Right renal cortex interstitium (tissue), 3 donors: ENCODE measurements at places on chromosomes 6 and 20.

- DNase-seq: no peak
Measured at GRCh38 chr6:41942067-41942851, 651 bp upstream of the CCND3 start.

DNA sequence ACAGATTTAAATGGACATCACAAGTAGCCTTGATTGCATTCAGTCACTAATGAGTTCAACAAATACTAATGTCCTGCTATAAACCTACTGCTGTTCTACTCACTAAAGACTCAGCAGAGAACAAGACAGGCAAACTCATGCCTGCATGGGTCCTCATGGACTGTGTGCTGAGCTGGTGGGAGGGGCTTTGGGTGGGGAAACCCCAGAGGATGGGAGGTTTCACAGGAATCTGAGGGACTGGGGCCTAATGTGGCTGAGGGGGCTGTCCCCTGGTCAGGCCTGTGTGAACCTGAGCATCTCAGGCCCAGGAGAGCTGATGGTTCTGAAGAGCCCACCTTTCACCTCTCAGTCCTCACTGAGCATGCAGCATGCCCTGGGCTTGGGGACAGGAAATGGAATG, 1.4 kb downstream of the CST8 start:
- DNase-seq: no peak

GRCh38 chr20:22428051-22428450, 156.3 kb downstream of the FOXA2 start:
- DNase-seq: no peak

DNA sequence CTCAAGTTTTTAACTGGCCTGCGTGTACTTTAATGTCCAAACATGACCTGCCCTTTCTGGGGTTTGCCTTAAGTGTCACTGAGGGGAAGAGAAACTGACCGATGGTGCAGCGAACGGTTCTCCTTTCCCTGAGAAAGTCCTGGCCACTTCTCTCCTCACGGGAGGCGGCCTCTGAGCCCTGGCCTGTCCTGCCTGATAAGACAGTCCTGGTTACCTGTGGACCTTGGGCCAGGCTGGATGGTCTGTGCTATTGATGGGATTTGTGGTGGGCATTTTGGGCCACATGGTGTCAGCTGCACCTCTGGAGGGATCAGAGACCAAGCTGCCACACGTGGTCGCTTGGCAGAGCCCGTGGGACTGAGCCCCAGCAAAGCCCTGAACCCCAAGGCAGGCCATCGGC, 11.6 kb upstream of the NTSR1 start:
- no peak for DNase-seq

DNA sequence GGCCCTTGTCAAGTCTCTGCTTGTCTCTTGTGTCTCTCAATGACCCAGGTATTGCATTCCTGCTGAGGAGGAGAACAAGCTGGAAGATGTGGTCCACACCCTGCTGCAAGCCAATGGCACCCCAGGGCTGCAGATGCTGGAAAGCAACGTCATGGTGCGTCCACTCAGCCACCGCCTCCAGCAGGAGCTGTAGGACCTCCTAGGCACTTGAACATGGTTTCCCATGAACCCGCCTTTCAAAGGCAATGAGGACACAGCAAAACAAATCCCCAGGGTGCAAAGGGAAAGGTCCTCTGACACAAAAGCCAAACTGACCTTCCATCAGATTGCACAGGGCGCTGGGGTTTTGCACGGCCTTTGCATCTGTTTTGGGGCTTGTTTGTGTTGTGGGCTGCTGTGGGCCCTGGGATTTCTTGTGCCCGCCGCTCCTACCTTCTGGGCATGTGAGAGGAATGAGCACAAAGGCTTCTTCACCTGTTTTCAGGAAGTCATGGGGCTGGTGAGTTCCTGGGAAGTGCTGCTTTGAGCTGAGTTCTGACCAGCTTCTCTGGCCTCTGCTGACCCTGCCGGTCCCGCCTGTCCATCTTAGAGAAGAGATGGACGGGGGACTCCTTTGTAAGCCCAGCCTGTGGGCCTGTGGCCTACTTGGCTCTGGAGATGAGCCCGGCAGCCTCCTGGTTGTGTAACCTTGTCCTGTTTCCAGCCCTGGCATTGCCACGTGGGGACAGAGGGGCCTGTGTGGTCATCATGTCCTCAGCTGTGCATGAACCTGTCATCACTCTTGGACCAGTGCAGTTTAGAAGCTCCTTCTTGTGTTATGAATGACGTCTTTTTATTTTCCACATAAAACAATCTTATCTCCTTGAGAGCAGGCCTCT, 151.3 kb downstream of the DTNBP1 start:
- DNase-seq: no peak

DNA sequence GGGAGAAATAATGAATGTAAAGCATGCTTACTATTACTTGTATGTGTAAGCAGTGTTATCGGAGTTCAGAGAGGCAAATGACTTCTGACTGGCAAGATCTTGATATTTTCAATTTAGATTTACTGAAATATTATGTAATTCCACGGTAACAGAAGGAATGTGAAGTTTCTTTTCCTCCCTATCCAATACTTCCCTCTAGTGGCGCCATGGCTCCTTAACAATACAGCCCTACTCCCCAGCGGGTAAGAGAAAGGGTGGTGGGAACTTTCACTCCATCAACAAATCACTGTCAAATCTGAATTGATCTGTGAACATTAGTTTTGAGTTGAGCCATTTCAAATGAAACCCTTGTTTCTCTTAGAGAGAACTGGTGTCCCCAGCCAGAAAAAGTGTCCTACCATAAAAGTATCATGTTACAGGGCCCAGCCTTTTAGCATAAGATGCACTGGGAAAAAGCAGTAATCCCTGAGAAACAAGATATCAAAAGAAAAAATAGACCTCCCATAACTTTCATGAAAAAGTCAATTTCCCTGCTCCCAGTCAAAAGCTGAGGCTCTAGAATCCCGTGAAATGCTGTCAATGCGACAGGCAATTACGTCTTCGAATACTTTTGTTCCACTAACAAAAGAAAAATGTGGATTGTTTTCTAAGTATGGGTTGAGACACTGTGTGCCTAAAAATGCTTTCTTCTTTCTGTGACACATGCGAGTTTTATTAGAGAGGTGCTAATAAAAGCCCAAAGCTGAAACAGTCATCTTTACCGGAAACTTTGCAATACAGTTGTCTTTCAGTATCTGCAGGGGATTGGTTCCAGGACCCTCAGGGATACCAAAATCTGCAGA, 12.9 kb downstream of the COX7A2 start:
- DNase-seq: no peak

GRCh38 chr6:13550656-13551055, 23.7 kb upstream of the SIRT5 start:
- no peak for DNase-seq

DNA sequence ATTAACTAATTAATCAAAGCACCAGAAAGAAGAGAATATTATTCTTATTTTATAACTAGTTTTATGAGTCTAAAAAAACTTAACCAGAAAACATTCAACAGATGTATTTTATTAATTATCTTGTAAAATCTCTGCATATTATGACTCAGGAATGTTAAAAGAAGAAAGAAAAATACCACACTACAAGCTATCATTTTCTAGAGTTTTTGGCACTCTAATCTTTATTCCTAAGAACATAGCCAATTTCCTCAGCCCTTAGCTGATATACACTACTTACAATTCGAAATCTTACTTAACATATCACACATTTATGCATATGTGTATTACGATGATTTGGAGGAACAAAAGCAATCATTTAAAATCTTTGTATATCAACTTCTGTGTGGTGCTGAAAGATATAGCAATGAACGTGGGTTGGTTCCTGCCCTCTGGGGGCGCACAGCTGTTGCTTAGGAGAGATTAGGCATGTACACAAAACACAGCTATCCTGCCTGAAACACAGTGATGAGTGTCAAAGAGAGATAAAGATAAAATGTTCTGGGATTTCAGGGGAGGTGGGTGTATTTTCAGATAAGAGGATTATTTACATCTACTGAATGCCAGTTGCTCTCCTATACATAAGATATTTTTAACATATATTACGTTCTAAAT, 404.5 kb downstream of the SYNE1 start:
- no peak for DNase-seq

GRCh38 chr20:51116765-51117686, 94.1 kb upstream of the KCNG1 start:
- no peak for DNase-seq

- DNase-seq: no peak
Measured at GRCh38 chr6:7100072-7100752, 7.5 kb upstream of the RREB1 start.
